Sciatic nerve (tissue), 2 donors: ENCODE measurements at places on chromosomes 2 and 18.

DNA sequence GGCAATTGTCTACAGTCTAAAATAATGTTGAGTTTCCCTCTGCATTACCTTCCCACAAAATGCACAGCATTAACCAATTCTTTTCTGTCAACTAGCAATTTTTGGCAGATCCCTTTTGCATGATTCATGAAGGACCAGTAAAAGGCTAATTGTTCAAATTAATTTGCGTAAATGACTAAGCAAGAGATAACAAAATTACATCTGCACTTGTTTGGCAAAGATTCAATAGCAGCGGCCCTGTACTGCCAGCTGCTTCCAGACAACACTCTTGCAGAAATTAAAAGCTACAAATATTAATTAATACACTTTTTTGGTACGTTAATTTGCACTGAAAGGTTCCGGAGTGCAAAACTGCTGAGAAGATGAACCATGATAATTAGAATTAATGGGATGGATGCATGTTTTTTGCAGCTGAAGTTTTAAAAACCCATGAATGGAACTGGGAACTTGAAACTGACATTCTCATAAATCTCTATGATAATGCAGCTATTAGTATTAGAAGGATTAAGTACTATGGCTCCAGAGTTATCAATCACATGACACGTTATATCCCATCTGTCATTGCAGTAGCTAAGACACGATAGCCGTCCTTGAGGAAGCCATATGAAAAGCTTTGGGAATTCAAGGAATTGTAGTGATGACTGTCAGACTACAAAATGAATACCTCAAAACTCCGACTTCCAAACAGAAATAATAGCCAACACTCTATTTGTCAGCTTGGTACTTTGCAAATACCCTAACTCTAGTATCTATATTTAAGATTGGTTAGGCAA lies 1268.3 kb upstream of the ACVR2A start:
- DNase-seq: no peak

GRCh38 chr2:227462462-227462951 lies 9.4 kb upstream of the AGFG1 start:
- DNase-seq: no peak

GRCh38 chr2:78218066-78218465 lies 695.9 kb upstream of the LRRTM4 start:
- DNase-seq: no peak

DNA sequence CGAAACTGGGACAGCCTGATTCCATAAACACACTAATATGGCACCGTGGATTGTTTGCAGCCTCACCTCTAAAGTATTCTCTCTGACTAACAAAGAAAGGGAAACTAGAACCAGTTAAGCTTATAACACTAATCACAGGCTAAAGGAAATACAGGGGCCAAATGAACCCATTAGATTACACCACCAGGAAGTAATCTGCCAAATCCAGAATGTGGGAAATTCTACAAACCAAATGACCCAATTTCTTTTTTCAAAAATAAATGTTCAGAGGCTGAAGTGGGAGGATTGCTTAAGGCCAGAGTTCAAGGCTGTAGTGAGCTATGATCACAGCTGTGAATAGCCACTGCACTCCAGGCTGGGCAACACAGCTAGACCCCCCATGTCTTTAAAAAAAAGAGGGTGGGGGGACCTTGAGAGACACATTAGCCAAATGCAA lies 1.5 kb upstream of the MPPE1 start:
- no peak for DNase-seq

- DNase-seq: no peak
Measured at GRCh38 chr2:170362871-170363631, 185.1 kb downstream of the MYO3B start.

DNA sequence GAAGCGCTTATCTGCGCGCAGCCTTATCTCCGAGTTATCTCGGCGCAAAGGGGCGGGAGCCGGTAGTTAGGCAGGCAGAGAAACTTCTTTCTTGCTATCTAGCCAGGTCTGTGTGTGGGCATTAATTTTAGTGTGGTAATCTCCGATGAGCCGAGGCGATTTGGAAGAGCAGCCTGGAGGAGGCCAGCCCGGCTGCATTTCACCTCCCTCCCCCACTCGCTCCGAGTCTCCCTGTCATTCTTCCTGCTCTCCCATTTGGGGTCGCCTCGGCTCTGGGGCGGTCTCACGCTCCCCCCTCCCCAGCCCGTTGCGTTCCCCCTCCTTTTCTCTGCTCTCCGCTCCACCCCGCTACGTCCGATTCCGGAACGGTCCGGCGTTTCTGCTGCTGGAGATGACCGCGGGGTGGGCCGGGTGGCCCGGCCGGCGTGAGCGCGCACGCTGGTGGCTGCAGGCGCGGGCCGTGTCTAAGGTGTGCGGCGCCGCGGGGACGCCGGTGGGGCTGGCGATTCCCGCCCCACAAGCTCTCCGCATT lies 566 bp downstream of the GATA6 start:
- DNase-seq: no peak

- no peak for DNase-seq
Measured at GRCh38 chr2:241110607-241111439, 8.7 kb upstream of the MTERF4 start.

GRCh38 chr2:214649440-214650205 lies 159.9 kb downstream of the BARD1 start:
- no peak for DNase-seq

- no peak for DNase-seq
Measured at GRCh38 chr2:206336861-206337260, 62.4 kb downstream of the ZDBF2 start.

DNA sequence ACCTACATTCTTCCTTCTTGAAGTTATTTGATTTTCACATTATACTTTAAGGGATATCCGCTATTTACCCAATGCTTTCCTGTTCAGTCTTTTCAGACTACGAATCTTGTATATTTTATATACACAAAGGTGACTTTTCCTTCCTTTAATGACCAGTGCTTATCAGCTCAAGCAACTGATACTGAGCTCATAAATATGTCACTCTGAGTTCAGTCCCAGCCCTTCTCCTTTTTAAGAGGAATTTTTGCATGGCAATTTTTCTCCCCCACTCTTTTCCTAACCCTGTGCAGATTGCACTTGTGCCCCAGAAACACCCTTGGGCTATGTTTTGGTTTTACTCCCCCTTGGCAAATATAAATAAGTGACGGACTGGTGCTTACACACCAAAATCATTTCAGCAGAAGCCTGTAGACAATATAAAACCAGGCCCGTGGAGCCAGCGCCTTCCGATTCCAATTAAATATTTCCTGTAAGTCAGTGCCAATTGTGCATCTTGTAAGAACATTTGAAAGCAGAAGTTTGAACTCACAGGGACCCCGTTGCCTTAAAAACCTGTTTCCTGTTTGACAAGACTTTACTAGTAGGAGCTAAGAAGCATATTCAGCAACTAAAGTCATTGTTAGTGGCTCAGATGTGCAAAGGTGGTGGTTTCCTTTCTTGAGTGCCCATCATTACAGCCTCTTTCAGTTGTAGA lies 66.3 kb upstream of the GATA6 start:
- DNase-seq: no peak

DNA sequence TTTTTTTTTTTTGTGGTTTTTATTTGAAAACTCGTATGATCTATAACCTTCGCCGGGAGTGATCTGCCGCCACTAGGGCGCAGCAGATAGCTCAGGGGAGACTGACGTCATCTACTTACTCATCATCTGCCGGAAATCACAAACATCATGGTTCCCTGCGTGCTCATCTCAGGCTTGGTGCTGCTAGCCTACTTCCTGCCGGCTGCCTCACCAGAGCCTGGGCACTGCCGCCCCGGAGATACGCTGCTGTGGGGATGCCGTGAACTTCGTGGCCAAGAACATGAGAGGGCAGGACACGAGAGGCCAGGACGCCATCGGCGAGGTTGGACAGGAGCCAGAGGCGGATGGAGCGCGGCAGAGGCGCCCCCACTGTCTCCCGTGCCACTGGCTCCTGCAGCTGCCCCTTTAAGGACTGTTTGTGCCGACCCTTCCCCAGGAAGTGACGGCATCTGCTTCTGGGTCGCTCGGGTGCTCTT lies 68.8 kb downstream of the DOK6 start:
- no peak for DNase-seq

DNA sequence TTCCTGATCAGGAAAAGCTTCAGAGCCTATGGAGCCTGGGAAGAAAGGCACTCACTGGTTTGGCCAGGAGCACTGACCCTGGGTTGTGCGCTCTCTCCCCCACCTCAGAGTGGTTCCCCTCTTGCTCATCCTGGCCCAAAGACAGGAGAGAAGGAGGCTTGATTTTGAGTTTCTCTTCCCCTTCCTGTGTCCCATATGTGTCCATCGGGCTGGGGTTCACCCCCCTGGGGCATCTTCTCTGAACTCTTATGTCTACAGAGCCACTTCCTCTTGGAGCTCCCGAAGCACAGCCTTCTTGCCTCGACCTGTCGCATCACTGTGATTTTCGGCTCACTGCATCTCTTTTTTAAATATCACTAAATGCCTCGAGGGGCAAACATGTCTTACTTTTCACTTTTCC lies 692.3 kb downstream of the RNF144A start:
- DNase-seq: no peak

- DNase-seq: no peak
Measured at GRCh38 chr2:173493874-173494273, 139.2 kb downstream of the CDCA7 start.

GRCh38 chr18:36327352-36328316 lies 30.1 kb downstream of the FHOD3 start:
- DNase-seq: no peak

GRCh38 chr2:235591921-235592320 lies 98.1 kb downstream of the AGAP1 start:
- DNase-seq: no peak

DNA sequence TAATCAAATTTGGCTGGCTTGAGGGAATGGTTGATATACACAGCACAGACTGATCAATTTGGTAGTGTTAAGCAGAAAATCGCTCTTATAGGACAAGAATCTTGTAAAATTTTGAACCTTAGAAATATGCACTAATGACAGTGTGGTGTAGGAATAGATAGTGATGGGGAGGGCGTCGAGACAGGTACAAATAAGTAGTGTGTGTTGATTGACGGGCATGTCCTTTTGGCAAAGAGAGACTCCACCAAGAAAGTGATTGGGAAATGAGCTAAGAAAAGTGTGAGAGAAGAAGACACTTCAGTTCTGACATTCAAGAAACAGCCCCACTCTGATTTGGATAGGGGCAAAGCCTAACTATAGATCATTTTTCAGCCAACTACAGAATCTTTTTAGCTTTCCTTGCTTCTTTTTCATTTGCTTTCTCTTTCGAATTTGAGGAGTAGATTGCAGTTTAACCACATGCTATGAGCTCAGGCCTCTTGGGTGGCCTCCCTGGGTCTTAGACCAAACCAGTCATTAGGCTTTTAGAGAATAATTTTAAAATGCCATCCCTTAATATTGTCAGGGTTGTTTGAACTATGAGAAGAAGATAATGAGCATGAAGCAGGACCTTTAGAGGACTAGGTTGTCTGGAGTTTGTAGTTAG lies 127.1 kb downstream of the CERS6 start:
- DNase-seq: no peak

GRCh38 chr2:72263776-72264060 lies 116.1 kb upstream of the CYP26B1 start:
- no peak for DNase-seq

DNA sequence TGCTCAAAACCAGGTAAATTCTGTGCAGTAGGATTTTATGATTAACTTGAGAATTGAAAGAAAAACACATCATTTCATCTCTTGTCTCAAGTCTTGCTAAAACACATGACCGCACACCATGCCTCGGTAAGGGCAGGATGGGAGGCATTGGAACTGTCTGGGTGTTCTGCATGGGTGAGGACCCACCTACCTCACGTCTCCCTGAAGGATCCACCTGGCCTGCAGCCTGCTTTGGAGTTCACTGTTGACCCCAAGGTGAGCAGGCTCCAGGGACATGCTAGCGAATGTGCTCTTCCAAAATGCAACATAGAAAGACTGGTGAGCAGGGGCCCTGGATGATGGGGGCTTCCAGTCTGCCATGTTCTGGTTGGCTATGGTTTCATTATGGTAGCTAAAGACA lies 131.5 kb downstream of the NCK2 start:
- DNase-seq: no peak

GRCh38 chr2:144198116-144198515 lies 321.8 kb downstream of the ZEB2 start:
- DNase-seq: no peak

DNA sequence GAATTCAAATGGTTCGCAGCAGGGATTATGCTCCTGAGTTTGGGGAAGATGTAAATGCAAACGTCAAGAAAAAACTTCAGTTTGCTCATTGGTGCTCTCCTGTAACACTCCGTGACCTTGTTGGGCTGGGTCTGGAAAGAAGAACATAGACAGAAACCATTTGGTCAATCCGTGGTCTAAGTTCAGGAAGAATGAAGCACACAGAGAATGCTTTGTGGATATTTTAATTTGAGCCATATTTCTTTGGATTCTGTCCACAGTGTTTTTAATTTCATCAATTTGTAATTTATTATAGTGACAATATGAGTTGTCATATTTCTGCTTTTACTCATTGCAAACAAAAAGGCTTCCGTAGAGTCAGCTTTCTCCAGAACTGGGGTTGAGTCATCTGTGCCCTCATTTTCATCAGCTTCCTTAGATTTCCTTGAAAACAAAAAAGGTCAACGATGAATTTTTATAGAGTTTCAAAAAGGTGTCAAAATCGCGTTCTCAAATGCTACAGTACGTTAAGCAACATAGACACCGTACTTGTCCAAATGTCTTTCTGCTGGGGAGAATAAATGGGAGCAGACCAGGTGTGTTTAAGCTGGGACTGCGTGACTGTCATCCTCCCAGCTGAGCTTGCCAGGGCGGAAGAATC lies 606.4 kb downstream of the RNF144A start:
- DNase-seq: no peak

DNA sequence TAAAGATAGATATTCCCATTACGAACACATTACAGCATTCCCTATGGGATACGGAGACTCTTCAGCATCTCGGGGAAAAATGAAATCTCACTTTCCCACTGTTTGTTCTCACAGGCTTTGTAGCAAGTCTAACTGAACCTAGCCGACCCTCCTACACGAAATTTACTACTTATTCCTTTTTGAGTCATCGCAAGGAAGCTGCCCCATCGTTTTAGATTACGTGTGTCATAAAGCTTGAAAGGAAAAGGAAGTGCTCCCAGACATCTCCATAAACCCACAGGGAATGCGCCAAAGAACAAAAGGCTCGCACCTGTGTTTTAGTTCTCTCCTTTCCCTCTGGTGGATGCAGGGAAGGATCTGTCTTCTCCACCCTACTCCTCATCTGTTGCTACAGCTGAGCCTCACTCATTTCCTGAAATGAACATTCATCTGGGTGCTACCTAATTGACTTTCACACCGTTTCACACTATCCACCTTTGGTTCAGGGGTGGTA lies 76.2 kb upstream of the STK39 start:
- no peak for DNase-seq

DNA sequence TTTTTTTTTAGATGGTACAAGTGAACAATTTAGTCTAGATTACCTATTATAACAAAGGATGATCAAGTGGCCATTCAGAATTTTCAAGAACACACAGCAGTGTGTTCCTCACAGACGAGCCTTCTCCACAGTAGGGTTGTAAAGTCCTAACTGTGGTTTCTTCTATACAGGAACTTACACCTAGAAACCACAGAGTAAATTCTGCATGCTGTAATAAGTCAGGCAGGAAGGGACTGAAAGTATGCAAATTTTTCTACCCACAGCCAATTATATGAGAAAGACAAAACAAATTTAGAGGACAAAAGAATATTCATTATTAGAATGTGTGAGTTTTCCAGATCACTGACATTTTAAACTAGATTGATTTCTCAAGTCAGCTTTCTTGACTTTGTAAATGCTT lies 99.5 kb downstream of the RBMS1 start:
- DNase-seq: no peak
